ENCODE measurements at places on chromosomes 16 and 17. TPM values are rescaled to one million over a fixed set of nuclear protein-coding genes. Genes with fewer than 3 reads are reported as not detected.

GRCh38 chr16:57169327-57169726 is 16.5 kb downstream of the PSME3IP1 start:
- no peak for DNase-seq

- DNase-seq: no peak
Measured at GRCh38 chr17:28686296-28686695, 24.3 kb downstream of the SUPT6H start.

DNA sequence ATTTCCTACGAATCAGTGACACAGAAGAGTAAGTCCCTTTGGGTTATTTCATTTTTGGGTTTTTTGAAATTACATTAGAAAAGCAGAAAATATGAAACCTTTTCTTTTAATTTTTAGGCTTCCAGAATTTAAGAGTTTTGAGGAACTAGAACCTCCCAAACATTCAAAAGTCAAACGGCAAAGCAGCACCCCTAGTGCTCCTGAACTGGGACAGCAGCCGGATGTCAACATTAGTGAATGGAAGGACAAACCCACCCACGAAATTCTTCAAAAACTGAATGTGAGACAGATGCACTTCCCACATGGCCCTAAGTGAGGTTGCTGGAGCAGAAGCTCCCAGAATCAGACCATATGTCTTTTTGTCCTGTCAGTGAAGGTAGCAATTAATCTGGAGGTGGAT is 199.4 kb downstream of the PHKB start:
- no peak for DNase-seq

DNA sequence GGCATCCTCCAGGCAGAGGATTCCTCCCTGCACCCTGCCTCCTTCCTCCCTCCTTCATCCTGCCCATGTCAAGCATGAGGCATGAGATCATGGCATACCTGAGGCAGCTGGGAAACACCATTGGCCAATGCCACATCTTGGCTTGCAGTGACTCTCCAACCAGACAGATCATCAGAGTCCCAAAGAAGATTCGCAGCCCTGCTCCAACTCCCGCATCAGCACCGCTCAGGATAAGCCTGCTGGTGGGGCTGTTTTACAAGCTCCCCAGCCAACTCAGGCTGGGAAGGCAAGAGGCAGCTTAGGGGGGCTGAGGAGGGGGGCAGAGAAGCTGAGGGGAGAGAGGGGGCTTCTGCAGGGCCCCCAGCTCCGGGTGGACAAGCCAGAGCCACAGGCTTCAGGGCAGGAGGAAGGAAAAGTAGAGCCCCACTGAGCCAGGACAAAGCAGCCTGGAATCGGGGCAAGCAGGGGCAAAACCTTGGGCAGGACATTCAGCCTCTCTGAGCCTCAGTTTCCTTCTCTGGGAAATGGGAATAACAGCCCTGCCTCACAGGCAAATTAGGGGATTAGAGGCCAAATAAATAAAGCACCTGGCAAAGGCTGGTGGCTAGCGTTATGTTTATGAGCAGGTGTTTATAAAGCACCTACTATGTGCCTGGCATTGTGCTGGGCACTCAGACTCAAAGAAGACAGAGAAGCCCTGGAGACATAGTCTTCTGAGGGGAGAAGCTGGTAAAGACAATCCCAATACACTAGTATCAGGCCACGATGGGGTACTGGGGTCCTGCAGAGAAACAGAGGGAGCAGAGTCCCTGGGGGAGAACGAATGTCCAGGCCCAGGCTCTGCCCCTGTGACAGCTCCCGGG is 88.1 kb downstream of the GOSR1 start:
- DNase-seq: no peak

GRCh38 chr17:81701288-81702071 is 1.7 kb upstream of the MRPL12 start:
- DNase-seq: no peak

DNA sequence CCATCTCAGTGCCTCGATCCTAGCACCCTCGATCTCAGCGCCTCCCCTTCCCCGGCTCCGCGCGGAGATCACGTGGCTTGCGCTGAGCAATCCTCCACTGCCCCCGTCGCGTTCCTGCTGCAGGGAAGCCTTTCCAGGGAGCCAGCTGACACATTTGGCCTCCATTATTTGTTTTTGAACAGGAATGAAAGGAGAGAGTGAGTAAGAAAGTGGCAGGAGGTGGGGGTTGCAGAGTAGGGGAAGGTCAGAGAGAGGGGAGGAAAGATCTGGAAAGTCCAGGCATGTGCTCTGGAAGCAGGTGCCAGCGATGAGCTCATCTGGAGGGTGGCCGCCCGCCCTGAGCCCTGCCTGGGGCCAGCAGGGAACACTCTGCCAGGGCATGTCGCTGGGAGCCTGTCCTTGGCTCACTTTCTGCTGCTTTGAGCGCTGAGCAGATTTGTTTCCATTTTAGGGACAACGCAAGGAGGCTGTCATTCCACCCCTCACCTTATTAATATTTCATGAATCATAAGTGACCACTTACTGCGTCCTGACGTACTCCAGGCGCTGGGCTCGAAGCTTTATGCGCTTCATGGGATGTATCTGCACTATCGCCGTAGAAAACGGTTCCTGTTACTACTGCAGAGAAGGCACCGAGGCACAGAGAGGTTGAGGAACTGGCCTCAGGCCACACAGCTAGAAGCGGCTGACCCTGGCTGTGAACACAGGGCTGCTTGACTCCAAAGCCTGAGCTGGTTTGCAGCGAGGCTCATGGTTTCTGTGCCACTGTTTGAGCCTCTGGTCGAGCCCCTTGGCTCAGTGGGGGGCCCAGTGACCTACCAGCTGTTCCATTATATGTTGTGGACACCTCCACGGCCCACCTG is 283.1 kb downstream of the SEC14L1 start:
- no peak for DNase-seq

DNA sequence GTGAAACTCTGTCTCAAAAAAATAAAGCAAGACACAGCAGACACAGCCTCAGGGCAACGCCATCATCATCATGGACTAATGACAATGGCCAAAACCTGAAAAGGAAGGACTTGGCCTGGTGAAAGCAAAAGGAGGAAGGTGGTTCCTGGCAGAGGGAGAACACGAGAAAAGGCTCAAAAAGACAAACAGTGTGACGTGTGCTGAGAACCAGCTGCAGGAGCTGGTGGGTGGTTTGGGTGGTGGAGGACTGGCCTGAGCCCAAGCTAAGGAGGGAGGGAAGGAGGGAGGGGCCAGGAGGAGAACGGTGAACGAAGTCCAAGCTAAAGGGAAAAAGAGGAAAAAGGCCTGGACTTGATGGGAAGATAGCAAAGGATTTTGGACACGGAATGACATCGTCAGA is 85.1 kb downstream of the SLC39A11 start:
- no peak for DNase-seq

DNA sequence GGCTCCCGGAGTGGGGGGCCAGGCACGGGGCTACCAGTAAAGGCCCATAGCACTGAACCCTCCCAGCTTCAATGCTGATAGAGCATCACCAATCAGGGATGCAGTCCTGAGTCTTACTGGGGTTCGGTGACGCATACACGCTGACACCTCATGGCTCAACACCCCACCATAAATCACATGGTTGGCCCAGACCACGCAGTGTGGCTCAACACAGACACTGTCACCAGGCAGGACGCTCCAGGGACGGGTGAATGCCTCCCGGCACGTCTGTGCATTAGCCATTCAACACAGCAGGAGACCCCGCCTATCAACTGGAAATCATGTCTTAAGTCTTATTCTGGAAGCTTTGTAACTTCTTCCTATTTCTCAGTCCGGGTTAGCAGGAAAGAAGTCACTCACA is 35.0 kb downstream of the NECAB2 start:
- no peak for DNase-seq

DNA sequence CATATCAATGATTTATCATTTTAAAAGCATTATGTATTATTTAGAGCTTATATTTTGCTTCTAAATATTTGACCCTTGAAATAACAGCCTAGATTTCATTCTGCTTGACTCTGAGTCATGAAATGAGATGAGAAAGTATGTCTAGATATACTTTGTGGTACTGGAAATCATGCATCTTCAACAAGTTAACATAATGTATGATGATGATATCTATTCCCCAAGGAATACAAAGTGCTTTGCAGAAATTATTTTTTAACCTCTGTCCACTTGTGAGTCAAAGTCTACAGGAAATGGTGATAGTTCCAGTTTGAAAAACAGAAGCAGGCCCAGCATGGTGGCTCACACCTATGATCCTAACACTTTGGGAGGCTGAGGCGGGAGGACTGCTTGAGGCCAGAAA is 36.1 kb downstream of the GOSR1 start:
- DNase-seq: no peak

- no peak for DNase-seq
Measured at GRCh38 chr17:855569-855968, 73.4 kb downstream of the MRM3 start.

- no peak for DNase-seq
Measured at GRCh38 chr17:51873302-51873701, 285.2 kb downstream of the CA10 start.

DNA sequence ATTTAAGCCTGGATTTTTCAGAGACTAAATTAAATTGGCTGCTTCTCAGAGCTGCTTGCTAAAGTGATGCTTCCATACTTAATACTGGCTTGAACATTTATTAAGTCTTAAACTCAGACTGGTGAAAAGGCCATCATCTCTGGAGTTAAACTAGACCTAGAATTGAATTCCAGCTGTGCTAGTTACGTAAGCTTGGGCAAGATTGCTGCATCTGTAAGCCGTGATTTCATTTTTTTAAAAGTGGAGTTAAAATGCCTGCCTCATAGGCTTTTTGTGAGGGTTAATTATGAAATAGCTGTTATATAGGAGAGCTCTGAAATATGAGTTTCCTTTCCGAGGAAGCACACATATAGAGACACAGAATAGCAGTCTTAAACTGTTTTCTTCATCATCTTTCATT is 84.7 kb downstream of the VAT1L start:
- DNase-seq: no peak

DNA sequence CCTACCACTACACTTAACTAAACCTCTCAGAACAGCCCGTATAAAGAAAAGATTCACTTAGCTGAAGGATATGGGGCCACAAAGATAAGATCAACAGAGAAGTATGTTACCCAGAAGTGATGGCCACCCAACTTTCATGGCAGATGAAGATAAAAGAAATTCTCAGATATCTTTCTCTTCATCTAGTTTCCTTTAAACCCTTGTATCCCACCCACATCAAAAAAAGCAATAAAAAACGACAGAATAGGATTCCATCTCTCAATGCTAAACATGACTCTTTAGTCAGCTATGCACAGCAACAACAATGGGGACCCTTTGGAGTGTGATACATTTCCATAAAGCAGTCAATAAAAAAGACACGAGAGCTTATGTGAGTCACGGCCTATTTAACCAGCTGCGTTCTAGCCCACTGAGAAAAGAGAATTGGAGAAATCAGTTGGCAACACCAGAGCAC is 86.6 kb downstream of the SNX11 start:
- no peak for DNase-seq

- no peak for DNase-seq
Measured at GRCh38 chr16:46673320-46674013, 15.5 kb downstream of the VPS35 start.

DNA sequence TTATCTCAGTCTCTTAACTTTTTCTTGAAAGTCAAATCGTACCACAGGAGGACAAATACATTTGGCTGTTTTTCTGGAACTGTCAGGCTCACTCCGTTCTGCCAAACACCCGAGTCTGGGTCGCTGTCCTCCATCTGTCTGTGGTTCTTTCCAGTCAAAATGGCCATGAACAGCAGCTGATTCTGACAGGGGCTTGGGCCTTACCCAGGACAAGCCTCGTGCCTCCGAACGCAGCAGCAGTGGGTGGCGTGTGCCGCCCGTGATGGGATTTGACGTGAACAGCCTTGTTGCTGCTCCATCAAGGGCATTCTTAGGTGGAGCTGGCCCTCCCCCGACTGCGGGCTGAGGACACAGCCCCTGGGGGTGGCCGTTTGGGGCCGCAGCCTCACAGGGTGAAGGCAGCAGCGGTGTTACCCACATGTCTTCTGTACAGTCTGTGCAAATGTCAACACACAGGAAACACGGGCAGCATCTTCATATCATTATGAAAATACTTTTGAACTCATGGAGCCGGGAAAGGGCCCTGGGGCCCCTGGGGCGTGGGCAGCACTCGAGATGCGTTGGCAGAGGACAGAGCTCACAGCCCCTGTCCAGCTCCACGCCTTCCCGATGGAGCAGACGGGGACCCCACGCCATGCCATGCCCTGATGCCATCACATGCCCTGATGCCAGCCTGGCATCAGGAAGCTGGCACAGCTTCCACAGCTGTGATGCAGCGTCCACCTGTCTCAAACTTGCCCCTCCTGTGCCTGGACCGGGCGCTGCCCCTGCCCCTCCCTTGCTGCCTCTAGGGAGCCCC is 8.6 kb upstream of the ACSF3 start:
- no peak for DNase-seq

DNA sequence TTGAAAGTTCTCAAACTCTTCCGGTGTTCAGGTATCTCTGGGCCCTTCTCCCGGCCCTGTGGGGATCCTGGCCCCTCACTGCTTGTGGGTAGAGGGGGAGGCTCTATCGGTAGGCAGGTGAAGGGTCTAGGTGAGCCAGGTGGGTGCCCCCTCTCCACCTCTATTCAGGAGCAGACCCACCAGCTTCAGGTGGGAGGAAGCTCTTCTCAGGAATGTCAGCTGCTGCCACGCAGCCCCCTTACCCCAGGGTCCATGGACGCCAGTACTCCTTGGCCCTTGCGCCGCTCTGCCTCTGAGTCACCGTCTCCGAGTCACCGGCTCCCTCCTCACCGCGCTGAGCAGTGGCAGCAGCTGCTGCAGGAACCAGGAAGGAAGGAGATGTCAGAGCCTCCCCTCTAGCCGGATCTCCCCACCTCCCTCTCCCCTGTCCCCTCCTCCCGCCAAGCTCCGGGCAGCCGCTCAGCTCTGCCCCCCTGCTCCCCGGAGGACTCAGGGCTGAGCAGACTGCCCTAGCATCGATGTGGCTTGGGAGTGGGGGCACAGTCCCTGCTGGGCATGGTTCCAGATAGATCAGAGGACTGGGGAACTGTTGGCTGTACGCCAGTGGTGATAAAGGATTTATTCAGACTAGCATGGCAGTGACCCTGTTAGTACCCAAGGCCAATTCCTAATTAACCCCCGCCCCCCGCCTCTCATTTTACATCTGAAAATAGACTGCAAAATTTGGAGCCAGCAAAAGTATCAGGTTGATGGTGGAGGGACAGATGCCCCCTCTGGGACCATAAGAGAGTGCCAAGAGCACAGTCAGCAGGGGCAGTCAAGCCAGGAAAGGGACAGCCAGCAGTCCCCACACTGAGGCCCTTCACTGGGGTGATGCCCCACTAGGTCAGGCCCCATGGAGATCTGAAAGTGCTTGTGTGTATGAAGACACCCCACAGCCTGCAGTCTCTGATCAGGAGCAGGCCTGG is at the start of gene OSBPL7:
Gene OSBPL7 (minus strand): TSS at position 371 of the 968 bp plus-strand sequence. CDS start 1,516 bp downstream, outside the sequence.
- peak; percentile 94 for DNase-seq

- no peak for DNase-seq
Measured at GRCh38 chr17:4527566-4528125, 27.5 kb downstream of the MYBBP1A start.

The DNAJA2 gene
- total RNA-seq: 54.9 TPM

The CD300LG gene
- 121 TPM for total RNA-seq

The CD300H gene
- not detected for total RNA-seq

The NAGLU gene
- total RNA-seq: 58.7 TPM

The CD19 gene
- 0.67 TPM for total RNA-seq

The FN3K gene
- 19.3 TPM for total RNA-seq

Measured in mesenteric fat pad (tissue), 1 donor.